ENCODE measurements at places on chromosomes 13 and 19.

DNA sequence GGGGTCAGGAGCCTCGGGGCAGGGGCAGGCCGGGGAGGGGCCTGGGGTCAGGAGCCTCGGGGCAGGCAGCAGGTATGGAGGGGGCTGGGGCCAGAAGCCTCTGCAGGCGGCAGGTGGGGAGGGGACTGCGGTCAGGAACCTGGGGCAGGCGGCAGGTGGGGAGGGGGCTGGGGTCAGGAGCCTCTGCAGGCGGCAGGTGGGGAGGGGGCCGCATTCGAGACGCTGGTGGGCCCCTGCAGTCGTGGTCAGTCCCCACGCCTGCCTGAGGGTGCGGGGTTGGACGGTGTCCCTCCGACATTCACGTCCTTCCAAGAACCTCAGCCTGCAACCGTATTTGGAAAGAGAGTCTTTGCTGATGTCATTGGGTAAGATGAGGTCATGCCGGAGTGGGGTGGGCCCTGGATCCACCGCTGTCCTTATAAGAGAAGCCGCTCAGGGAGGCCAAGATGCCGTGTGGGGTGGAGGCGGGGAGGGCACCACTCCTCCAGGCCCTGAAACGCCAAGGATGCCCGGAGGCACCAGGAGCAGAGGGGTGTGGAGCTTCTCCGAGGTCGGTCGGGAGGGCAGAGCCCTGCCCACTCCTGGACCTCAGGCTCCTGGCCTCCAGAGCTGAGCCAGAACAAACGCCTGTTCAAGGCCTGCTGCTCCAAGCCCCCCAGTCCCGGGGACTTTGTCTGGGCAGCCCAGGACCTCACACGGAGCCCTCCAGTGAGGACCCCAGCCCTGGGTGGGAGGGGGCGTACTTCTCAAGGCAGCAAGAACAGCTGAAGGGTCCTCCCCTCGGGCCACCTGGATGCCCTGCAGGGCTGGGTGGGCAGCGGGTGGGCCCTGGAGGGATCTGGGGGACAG lies 30.1 kb downstream of the PIP5K1C start:
- no peak for DNase-seq

GRCh38 chr19:14978161-14978776 lies 1.4 kb downstream of the SLC1A6 start:
- no peak for DNase-seq

GRCh38 chr19:21833733-21834132 lies 2.2 kb downstream of the ZNF43 start:
- no peak for DNase-seq

DNA sequence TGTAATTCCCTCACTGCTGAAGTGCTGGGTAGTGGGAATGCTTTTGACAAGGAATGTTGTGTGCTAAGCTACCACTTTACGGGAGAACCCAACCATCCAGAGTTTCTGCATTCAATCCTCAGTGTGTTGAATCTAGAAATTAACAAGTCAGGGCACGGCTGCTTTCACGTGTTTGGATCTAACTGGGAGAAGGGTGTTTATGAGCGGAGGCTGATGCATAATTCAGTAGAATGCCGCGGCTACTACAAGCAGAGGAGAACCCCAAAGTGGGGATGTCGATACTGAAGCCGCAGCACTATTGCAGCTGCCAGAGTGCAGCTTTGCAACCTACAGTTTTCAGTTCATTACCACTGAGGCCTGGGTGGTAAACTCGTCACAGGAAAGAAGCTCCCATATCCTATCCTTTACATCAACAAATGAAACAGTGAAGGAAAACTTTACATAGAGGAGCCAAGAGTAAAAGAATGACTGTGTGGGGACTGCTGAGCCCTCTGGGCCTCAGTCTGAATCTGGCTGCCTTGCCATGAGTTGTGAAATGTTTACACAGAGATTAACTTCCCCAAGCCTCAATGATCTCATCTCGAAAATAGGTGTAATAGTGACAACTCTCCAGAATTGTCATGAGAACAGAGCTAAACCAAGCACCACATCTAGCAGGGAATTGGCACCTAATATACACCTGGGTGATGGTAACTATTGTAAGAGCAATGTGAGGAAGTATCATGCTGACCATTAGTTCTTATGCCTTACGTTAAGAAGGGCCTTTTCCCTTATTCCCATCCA lies 531.7 kb downstream of the MYO16 start:
- no peak for DNase-seq

DNA sequence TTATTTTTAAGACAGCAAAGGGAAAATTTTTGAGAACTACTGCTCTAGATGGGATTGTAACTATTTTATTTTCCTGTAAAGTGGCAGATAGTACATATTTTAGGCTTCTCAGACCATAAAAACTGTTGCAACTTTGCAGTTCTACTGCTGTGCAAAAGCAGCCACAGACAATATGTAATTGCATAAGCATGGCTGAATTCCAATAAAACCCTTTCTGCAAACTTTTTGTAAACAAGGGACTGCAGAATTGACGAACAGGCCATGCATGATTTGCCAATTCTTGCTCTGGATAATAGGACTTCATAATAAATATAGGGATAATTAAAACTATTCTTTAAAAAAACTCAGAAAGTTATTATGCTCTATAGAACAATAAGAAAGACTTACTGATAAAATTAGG lies 149.1 kb downstream of the SLITRK5 start:
- no peak for DNase-seq

- no peak for DNase-seq
These were observed 7.4 kb upstream of the OXGR1 start for GRCh38 chr13:97001636-97002035.

DNA sequence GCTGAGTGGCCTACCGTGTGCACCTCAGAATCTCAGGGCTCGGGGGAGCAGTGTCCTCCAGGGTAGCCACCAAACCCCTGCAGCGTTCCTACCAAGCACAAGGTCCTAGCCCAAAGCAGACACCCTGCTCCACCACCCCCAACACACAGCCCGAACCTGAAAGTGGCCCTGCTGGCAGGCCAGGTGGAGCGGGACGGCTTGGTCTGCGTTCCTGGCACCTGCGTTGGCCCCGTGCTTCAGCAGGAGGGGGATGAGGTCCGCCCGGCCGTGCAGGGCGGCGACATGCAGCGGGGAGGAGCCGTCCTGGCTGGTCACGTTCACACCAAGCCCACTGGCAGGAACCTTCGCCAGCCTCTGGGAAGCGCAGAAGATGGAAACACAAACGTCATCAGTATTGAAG lies 26.5 kb downstream of the PDCD5 start:
- no peak for DNase-seq

DNA sequence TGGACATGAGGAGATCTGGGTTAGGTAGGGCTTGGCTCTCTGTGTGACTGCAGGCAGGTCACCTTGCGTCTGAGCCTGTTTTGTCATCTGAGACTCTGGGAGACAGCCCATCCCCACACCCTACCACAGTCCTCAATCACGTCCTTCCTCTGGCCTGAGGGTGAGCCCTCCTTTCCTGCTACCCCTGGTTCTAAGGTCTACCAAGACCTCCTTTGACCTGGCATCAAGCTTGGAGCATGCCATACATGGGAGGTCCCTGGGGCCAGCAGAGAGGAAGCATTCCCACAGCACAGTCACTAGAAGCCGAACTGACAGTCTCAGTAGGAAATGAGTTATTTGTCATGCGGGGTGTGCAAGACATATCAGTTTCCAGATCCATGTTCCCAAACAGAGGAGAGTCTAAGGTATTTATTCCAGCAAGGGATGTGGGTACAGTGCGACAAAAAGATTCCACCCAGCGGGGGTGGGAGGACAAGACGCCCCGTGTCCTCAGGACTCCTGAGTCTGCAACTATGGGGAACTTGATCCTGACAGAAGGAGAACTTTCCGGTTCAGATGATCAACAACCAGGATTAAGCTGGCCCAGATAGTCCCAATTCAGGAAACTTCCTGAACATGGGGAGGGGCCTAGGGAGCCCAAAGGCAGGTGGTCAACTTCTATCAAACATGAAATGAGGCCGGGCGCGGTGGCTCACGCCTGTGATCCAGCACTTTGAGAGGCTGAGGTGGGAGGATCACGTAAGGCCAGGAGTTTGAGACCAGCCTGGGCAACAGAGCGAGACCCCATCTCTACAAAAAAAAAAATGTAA lies 9.5 kb downstream of the ARRDC2 start:
- DNase-seq = no peak

GRCh38 chr19:40267601-40267997 lies 17.5 kb downstream of the AKT2 start:
- DNase-seq = no peak

DNA sequence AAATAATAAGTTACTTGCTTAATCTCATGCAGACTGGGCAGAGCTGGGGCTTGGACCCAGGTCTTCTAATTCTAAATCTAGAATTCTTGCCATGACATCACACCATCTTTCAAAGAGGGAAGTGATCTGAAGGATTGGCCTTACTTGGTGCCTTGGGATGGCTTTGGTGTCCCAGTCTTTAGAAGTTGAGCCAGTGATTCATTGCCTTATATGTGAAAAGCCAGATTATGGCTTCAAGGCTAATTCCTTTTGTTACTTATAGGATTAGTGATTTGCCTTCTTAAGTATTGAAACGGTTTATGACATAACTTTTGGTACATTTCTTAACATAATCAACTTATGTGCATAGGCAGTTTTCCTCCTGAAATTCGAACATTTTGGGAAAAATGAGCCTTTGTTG lies 14.9 kb downstream of the COG3 start:
- no peak for DNase-seq

Measured in naive thymus-derived CD8-positive, alpha-beta T cell (primary cell).